ENCODE measurements at places on chromosomes 7 and 10.

DNA sequence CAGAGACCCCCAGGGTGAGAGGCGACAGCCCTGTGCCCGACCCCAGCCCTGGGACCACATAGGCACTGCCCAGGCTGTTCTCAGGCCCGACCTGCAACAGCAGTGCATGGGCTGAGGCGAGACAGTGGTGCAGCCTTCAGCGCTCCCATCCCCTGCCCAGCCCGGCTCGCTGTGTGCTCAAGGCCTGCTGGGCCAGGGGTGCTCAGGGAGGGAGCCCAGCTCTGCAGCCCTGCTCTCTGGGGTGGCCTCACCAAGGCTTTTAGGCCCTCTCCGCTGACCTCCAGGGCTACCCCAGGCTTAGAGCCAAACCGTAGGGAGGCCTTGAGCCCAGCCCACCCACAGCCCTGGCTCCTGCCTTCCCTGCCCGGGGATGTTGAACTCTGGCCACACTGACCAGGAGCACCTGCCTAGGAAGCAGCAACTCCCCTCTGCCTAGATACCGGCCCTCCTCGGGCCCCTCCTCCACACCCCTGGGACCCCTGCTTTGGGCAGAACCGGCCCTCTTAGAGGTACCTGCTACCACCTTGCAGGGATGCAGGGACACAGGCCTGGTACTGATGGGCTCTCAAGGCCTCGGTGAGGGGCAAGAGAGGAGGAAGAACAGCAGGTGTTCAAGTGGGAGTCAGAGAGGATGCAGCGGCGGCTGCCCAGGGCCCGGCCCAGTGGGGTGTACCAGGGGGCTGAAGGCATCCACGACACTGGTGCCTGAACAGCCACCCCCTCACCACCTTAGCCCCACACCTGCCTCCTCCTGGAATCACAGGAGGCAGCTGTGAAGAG is 231.5 kb downstream of the ELFN1 start:
- DNase-seq: no peak

DNA sequence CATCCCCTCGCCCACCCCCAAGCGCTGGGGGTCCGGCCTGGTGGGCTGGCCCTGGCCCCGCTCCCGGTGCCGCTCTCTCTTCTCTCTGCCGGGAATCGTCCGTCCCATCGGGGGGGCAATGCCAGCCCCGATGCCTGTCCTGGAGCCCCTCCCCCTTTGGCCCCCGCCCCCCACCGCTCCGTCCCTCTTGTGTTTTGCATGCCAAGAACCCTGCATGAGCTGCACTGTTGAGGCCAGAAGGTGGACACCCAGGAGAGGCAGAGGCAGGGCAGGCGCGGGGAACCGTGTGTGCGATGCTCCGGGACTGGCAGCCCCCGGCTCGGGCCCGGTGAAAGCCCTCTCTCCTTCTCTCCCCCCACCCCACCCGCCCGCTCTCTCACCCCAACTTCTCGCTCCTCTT is 22.1 kb upstream of the HSPB1 start:
- DNase-seq: no peak

DNA sequence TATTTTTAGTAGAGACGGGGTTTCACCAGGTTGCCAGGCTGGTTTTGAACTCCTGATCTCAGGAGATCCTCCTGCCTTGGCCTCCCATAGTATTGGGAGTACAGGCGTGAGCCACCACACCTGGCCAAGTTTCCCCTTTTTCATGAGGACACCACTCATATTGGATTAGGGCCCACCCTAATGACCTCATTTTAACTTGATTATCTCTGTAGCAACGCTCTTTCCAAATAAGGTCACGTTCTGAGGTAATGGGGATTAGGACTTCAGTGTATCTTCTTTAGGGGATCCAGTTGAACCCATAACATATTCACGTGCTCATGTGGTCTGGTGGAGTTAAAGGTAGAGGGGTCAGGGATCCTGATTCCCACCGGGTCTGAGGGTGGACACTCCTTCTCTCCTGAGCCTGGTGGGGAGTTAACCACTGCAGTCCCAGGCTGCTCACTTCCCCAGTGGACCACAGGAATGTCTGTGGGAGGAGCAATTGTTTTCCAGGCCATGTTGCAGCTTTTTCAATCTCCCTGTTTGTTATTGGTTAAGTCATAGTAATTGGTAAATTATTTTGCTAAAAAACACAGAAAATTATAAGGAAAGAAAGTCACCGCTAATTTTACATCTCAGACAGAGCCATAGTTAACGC is 130.5 kb downstream of the GRK5 start:
- no peak for DNase-seq

DNA sequence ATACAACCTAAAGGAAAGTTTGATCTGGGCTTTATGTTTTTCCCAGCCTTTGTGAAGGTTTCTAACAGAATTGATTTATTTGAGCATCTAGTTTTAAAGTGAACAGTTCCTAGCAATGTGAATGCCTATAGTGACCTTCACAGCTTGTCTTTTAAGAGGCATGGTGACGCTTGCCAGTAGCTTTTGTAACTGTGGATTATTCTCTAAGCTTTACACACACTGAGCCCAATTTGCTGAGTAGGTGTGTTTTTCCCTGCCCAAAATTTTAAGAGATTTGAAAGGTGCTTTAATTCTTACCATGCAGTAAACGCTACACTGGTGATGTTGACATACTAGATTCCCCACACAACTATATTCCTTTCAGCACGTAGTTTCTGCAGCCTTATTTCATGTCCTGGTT is 420.2 kb upstream of the AKR1E2 start:
- no peak for DNase-seq

GRCh38 chr7:127485482-127485881 is 93.0 kb upstream of the ZNF800 start:
- no peak for DNase-seq

DNA sequence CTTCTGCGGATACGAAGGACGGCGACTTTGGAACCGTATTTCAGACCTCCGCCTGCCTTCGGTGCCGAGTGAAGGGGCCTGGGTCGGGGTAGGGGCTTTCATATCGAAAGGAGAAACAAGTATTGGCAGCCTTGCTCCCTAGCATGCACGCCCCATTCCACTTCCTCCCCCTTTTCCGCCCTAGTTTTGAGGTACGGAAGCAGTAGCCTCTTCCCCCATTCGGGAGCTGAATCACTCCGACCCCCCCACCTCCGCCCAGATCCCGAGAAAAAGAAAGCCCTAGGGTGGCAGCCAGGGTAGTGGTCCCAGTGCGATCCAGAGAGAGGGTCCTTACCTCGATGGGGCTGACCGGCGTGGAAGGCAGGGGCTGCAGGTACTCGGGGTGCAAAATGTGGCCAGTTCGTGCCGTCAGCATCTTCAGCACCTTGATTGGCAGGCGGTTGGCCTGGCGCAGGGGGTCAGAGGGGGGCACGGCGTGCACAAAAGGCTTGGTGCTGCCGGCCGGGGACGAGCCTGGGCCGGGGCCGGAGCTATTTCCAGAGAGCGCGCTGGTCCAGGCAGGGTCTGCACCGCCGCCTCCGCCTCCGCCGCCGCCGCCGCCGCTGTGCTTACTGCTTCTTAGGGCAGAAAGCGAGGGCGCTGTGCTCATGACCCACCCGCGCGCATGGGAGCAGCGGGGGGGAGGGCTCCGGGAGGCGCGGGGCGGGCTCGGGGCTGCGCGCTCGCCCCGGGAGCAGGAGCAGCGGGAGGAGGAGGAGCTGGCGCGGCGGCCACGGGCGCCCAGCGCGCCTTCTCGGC is 594 bp downstream of the ZNF503 start:
- DNase-seq: no peak

DNA sequence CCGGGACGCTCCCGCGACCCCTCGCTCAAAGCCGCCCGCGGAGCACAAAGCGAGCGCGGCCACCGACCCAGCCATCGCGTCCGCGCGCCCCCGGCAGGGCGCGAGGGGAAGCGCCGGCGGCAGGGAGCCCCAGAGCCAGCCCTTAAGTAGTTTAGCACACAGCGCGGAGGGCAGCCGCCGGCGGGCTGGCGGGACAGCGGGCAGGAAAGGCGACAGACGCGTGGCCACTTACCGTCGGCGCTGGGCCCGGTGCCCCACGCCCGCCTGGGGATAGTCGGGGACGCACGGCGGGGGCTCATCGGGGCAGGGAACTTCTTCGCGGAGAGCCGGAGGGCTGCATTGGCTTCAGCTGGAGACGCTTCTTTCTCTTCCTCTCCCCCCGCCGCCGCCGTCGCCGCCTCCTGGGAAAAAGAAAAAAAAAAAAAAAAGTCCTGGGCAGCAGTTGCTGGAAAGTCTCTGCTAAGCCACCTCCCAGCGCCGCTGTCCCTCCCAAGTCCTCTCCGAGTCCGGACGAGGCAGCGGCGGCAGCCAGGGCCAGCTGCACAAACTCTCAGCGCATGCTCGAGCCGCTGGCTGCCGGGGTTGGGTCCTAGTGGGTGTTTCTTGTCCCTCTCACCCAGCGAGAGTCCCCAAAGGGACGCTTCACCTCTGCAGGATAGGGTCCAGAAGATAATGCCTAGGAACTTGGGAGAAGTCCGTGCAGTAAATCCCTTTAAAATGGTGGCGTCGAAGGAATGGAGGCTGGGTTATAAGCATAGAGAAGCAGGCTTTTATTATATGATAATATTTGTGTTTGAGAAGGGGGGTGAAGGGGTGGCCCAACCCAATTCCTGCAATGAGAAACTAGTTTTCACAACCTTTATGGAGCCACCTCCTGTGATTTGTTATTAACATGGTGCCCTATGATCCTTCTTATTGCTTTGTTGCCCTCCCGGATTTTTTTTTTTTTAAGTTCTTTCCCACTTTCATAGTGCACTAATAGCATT is at the start of gene TSPAN12:
TSS of gene TSPAN12 (minus strand) at position 557 of the 986 bp plus-strand sequence. CDS start 1,381 bp downstream, outside the sequence.
- DNase-seq: peak; percentile 54

GRCh38 chr10:79058899-79059841 is 9.6 kb upstream of the ZMIZ1 start:
- DNase-seq: no peak

DNA sequence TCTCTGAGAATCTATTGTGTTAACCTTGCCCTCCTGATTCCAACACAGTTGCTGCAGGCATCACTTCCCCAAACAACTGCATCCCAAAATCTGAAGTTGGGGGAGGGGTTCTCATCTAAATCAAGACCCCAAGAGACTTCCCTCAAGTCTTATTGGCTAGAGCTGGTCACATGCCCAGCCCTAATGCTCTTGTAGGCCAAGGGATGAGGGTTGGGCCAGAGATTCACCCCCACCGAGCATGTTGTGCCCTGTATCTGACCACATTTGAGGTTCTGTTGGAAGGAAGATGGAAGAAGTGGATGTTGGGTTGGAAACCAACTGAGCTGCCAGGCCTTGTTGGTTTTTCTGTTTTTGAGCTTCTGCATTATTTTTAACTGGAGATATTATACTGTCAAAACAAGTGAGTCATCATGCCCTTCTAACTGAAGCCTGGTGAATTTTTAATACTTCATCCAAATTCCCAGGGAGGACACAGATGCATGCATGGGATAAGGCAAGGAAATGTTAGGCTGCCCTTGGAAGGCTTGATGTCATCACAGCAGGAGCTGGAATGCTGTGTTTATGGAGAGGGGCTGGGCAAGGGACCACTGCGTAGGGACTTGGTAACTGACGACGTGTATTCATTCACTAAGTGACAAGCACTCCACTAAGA is 68.6 kb upstream of the CACUL1 start:
- DNase-seq: no peak

DNA sequence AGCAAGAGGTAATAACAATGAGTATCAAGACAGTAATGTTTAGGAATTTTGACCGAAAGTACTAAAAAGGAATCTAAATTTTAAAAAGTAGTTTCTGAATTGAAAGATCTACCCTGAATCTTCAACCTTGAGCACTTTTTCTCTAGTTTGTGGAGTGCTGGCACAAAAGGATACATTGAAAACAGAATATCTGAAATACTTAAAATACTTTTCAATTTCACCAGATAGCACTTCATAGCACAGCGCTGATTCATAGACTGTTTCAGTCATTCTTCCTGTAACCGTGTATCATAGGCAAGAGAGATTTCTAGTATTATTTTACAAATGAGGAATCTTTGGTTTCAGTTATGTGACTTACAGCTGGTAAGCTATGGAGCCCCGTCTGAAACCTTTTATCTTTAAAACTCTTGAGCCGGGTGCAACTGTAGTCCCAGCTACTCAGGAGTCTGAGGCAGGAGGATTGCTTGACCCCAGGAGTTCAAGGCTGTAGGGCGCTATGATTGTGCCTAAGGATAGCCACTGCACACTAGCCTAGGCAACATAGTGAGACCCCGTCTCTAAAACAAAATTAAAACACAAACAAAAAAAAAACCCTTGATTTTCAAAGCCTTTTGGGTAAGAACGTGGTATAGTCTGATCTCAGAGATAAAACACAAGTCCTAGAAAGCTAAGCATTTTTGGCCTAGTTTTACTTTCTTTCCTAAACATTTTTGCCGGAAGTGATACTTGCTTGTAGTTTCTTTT is 35.1 kb downstream of the FHIP2A start:
- no peak for DNase-seq
